ENCODE measurements at places on chromosomes 5 and 9.

- no peak for DNase-seq
Measured at GRCh38 chr5:32299059-32299677, 13.6 kb downstream of the MTMR12 start.

DNA sequence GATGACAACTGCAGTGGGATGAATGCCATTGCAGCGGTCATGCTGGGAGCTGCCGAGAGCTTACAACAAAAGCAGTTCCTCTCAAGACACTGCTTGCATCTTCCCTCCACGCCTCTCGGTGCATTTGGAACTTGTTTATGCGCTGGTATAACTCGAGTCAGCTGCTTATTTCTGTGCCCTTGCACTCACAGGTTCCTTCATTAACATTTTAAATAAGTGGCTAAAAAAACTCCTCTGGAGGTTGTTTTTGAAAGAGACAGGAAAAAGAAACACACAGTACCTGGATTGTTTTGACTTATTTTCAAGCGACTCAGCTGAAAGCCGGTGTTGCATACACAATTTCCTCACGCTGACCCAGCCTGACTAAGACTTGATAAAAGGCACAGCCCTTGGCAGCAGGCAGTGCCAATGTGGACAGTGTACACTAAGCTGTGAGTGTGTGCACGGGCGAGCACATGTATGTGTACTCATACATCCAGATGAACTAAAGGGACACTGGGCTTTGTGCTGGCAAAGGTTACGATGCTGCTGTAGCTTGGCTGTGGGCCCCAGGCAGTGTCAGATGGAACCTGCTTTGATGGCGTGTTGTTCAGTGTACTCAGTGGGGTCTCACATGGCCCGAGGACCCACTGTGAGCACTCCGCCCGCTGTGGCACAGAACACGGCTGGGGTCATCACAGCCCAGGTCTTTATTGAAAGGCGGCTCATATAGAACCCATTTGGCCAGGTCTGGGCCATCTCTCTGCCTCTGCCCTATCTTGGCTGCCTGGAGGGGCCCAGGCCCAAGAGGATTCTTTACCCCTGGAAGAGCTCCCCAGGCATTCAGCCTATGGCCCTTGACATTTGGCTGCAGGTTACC lies 92.3 kb downstream of the ANKRD33B start:
- DNase-seq, result no peak

DNA sequence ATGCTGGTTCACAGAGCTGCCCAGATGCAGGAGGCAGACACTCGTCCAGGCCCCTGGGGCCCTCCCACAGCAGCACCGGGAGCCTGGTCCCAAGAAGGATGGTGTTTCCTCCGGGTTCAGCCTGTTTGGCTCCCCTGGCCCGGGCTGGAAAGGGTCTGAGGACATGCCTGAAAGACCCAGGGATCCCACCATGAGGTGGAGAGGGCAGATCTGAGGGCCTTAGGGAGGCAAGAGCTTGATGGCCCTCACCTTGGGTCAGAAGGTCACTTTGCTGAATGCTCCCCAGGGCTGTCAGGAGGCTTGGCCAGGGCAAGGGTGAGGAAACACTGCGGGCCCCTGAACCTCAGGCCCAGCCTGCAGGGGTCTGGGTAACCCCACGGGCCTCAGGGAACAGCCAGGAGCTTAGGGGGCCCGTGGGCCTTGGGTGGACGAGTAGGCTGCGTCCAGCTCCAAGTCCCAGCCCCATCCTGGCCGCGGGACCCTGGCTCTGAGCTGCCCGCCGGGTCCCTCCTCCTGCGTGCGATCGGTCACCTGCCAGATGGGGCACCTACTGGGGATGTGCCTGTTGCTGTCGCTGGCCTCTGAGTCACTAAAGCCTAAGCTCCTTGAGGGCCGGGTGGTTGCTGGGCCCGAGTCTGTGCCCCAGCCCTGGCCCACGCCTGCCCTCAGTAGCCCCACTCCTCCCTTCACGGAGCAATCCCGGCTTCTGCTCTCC lies 106.2 kb downstream of the ZNF354C start:
- DNase-seq, result no peak

DNA sequence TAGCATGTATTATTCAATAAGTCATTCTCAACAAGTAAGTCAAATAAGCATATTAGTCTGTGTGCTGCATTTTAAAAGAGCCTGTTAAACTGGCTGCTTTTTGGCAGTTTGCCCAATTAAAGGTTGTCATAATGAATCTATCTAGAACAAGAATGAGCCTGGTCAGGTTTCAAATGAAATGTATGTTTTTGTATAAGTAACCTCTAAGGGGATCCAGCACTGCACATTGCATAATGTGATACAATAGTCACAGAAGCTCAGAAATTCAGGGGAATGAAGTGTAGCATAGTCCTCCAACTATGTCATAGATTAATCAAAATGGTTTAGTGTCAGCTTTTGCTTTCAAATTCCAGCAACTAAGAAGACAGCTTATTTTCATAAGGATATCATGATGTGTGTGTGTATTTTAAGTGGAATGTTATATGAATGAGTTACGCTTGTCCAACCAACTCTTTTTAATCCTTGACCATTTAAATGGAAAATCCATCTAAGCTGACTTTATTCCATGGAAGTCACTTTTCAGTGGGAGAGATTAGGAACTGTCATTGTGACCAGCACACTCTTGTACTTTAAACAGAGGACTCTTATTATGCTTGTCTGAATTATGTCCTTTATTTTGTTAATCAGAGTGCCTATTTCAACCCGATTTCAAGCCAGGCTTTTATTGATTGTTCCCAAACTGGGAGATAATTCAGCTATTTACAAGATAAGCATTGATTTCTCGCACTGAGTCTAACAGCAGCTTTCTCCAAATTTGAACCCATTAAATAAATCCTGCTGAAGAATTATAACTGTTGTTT lies 283.9 kb upstream of the ADAMTSL1 start:
- no peak for DNase-seq

- DNase-seq, result no peak
Measured at GRCh38 chr5:133618141-133618540, 5.8 kb upstream of the FSTL4 start.

DNA sequence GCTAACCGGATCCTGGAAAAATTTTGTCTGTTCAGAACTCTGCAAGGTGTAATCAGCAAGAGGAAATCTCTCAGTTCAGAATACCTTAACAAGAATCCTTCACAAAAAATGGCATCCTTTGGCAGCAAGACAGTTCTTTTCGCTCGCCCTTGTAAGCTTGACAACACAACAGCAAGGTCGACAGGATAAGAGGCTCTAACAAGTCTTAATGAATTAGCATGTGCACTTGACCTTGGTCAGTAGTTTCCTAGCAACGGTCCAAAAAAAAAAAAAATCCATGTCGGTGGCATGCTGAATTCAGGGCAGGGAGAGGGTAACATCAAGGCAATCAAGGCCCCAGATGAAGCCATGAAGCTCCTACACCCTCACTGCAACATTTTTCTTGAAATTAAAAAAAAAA lies 172.8 kb downstream of the APBA1 start:
- no peak for DNase-seq

- no peak for DNase-seq
Measured at GRCh38 chr5:153985498-153985897, 53.2 kb downstream of the FAM114A2 start.

DNA sequence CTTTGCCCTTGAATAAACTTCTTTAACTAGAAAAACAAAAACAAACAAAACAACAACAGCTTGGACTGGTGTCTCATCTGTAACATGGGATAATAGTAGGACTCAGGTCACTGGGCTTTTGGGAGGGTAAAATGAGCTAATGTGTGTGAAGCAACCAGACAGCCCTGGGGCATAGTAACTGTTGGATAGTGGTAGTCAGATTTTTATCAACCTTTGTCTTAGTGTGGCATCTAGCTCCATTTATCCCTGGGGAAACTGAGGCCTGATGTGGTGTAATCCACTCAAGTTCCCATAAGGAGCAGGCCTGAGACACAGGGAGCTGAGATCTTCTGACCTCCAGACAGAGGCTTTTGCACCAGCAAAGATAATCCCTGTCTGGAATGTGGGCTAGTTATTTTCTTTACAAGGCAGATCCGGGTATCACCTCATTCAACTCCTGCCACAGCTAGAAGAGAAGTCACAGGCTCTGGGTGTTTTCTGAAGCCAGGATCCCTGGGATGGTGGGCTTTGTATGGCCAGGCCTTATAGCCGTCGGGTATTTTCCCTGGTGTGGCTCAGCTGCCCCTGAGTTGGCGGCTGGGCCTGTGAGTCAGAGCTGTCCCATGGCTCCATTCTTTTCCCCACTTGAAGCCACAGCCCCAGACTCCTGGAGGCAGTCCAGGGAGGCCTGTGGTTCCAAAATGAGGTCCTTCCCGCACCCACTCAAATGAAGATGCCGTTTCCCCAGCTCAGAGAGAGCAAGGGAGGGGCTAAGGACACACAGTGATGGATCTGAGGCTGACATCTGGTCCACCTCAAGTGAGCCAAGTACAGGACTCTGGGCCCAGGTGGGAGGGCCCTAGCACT lies 26.1 kb upstream of the CSF1R start:
- no peak for DNase-seq

GRCh38 chr5:73367650-73368049 lies 80.9 kb downstream of the FOXD1 start:
- DNase-seq, result no peak

DNA sequence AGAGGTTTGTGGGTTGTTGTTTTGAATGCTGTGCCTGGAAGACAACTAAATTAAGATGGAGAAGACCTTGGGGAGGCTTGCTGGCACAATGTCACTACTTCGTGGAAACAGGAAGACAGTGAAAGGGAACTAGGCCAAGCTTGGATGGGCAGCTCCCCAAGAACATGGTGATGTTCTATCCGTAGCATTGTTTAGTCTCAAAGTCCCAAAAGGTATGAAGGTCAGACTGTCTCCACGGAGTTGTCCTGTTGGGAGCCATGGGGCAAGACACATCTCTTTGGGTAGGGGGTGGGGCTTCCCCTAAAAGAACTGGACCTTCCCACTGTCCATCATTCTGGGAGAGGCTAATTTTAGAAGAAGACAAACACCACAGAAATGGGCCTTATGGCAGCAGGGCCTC lies 140.5 kb downstream of the ENTREP1 start:
- no peak for DNase-seq

GRCh38 chr5:132497488-132497997 lies 7.0 kb upstream of the IRF1 start:
- no peak for DNase-seq

DNA sequence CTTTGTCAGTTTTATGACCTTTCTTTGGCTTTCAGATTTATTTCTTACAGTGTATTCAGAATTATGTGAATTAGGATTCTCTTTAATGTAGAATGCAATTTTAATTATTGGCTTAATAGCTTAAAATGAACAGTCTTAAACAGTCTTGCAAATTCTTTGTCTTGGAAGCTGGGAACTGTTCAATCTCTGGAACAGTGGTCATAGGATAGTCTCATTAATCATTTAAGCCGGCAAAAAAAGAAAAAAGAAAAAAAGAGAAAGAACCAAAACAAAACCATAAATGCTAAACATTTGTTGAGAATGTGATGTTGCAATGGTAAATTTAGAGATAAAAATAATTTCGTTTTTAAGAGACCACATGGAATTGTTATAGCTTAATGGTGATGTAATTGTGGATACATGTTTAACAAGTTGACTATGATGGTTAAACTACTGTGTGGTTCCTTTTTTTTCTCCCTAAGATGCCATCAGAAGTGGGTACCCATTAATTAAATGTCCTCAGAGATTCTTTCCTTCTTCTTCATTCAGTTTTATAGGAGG lies 61.6 kb downstream of the NNT start:
- no peak for DNase-seq

DNA sequence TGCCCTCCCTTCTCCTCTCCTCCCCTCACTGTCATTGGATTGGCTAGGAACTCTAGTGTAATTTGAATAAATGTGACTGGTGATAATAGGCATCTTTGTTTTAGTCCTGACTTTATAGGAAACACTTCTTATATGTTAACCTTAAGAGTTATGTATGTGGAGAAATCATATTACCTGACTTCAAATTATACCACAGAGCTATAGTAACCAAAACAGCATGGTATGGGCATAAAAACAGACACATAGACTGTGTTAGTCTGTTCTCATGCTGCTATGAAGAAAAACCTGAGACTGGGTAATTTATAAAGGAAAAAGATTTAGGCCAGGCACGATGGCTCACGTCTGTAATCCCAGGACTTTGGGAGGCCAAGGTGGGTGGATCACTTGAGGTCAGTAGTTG lies 9.4 kb downstream of the MRRF start:
- DNase-seq, result no peak

GRCh38 chr5:126469536-126470316 lies 46.5 kb downstream of the GRAMD2B start:
- no peak for DNase-seq

DNA sequence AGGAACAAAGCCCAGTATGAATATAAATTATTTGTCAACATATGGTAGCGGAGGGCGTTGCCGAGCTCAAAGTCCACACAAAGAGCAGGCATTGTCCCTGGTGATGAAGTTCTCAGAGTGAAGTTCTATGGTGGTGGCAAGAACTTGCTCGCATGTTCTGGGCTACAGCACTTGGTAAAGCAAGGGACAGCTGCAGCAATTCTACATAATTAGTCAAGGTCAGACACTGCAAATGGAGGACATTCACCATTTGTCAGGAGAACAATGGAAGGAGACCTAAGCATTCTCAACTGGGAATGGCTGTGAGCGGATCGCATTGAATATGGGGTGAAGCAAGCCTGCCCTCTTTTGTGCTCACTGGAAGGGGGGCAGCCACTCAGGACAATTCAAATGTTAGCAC lies 503.8 kb upstream of the ADAMTS16 start:
- DNase-seq, result no peak

DNA sequence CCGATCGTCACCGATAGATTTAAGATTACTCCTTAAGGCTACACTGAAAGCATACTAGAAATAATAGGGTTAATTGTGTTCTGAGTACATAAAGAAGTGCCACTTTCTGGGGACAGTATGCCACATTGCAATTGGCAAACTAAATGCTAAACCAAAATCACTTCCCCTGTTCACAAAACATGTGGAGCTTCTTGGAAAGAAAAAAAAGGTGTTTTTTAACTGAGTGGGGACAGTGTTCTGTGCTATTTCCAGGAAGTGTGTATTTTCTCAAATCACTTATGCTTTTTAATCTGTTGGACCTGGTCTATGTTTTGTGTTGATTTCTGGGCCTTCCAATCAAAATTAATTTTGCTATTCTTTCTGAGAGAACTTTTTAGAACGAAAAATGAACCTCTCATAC lies 149.3 kb upstream of the MPDZ start:
- no peak for DNase-seq

GRCh38 chr9:136712690-136713544 lies 545 bp downstream of the DIPK1B start:
- no peak for DNase-seq

Measured in activated CD4-positive, alpha-beta T cell treated with anti-CD3 and anti-CD28 coated beads, Interleukin-2, amount 50 U/mL, for 24 hours (primary cell).